ENCODE measurements at places on chromosomes 12 and 14. TPM values are rescaled to one million over a fixed set of nuclear protein-coding genes. Genes with fewer than 3 reads are reported as not detected.

The RHNO1 gene
- 12.5 TPM for total RNA-seq

The TEX52 gene
- total RNA-seq, result not detected

The KRT85 gene
- total RNA-seq, result not detected

The RNASE7 gene
- total RNA-seq, result 0.23 TPM

- ATAC-seq, result no peak
These were observed 163.0 kb upstream of the FRMD6 start for GRCh38 chr14:51488569-51489220.

DNA sequence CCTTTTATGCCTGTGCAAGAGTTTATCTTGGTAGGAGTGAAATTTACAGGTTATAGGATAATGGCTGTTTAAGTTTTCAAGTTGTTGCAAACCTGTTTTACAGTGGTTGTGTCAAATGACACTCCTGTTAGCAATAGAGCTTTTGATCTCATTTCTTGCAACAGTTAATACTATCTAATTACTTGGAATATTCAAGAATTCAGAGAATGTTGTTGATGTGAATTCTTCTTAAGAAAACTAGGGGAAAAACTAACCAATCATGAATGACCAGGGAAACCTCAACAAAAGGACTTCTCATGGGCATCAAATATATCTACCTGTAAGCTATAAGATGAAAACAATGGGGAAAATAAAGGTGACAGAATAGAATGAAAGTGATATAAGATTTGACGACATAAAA lies 85.0 kb downstream of the IPO8 start:
- ATAC-seq, result no peak

GRCh38 chr12:4164559-4165558 lies 108.7 kb upstream of the CCND2 start:
- ATAC-seq, result peak; percentile 78

- ATAC-seq, result peak; percentile 72
These were observed at the start of gene ITGA5 for GRCh38 chr12:54419088-54419887. TSS of gene ITGA5 (minus strand) at chr12:54419266. CDS start at chr12:54419198, 68 bp downstream.

GRCh38 chr12:51005030-51005429 lies 21.2 kb downstream of the SLC11A2 start:
- no peak for ATAC-seq

DNA sequence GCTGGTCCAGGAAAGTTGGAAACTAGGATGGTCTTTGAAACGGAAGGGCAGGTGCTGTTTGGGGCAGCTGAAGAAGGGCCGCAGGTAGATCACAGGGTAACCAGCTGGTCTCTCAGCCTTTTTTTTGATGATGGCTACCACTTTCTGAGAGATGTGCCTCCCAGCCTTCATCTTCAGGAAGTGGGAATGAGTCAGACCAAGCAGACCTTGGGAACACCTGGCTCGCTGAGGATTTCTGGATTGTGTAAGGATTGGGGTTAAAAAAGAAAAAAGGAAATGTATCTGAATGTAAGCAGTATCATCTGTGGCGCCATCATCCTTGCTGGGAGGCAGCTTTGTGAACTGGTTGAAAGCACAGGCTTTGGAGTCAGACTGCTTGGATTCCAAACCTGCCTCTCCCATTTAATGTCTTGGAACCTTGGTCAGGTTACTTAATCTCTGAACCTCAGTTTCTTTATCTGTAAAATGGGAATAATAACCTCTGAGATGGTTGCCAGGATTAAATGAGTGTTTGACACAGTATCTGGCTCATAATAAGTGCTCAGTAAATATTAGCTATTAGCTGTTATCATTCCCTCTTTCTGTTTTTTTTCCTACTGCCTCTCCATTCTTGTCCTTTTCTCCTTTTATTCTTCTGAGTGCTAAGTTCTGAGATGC lies 1.7 kb downstream of the PRPF40B start:
- no peak for ATAC-seq

DNA sequence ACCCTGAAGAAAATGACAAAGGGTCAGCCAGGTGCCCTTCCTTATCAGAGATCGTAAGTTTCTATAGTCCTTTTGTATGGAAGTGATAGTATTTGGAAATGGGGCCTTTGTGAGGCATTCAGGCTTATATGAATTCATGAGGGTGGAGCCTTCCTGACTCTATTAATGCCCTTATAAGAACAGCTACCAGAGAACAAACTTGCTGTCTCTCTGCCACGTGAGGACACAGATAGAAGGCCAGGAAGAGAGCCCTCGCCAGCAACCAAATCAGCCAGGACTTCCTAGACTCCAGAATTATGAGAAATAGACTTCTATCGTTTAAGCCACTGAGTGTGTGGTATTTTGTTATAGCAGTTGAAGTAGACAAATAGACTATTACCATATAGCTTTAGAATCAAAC lies 36.7 kb downstream of the TRMT5 start:
- ATAC-seq, result no peak
